T-helper 1 cell (primary cell): ENCODE measurements at places on chromosomes 7 and 10.

DNA sequence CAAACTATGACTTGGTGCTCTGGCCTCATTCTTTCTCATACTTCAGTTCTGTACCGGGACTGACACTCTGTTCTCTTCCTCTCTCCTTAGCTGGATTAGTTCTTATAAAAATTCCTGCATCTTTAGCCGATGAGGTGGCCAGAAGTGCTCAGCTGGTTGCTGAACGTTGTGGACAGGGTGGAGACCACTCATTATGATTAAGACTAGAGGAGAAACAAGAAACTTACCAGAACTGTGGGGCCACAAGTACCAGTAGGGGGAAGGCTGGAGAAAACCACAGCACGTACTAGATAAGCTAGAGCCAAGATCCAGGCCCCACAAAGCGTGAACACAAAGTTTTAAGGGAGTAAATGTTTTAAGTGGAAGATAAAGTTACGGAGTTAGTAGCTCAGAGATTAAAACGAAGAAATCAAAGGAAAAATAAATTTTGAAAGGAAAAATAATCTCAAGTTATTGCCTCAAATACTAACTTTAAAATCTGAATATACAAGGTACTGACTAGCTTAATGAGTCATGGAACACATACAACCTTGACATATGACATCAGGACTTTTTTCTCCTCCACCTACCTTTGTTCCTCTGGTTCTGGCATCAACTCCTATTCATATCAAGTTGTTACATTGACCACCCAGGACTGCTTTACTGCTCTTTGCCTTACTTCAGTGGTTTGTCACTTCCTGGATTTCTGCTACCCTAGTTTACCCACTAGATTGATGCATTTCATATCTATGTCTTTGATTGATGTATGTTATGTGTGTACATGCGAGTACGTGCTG, 469.0 kb downstream of the TFEC start:
- DNase-seq = no peak

- no peak for DNase-seq
These were observed 51.1 kb upstream of the MEOX2 start for GRCh38 chr7:15737601-15738000.

DNA sequence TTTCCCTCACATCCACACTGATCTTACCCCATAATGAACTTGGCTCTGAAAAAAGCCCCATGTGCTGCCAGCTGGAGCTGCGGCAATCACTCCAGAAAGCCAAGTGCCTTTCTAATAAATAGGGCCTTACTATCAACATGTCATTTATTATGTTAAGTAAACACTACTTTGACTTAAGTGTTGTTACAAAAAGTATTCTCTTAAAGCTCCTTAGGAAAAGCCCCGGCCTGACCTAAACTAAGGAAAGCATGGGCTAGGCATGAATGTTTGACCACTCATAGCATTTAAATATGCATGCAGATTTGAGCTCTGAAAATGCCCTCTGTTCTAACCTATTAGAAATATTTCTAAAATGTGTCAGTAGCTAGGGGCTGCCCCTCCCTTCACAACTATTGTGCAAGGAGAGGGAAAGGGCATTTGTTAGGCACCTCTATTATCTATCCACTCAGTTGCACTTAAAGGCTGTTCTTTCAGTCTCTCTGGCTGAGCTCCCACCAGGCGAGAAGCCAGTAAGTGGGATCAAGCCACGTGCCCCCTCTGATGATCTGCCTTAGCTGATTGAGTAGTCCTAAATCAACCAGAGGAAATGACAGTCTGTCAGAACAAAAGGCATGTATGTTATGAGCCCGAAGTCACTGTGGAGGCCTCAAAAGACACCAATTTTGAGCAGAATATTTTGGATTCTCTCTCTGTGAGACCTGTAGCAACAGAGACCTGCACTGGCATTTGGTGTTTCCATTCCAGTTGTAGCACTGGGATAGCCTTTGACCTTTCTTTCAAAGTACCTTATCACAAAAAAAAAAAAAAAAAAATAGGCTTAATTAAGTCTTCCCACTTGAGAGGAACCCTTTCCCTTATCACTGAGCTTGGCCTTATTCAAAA, 77.1 kb downstream of the ITGB8 start:
- no peak for DNase-seq

DNA sequence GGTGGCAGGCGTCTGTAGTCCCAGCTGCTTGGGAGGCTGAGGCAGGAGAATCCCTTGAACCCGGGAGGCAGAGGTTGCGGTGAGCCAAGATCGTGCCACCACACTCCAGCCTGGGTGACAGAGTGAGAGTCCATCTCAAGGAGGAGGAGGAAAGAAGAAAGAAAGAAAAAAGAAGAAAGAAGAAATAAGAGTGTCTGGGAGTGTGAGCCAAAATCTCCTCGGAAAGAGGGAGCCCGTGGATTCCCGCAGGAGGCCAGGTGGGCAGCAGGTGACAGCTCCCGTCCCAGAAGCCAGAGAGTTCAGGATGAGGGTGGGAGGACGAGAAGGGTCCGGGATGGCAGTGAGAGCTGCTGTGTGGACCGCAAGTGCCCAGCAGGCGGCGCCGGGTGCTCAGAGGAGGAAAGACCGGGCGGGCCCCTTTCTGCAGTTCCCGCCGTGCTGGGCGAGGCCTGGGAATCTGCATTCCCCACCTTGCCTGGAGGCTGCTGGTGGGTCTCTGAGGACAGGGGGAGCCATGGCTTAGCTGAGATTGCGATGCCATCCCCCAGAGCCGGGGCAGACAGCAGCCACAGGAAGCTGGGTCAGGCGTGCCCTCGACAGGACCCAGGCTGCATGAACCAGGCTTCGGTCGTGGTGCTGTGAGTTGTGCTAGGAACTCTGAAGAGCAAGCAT, 17.1 kb upstream of the AMZ1 start:
- peak; percentile 50 for DNase-seq

GRCh38 chr10:5961405-5962100, 15.8 kb downstream of the IL15RA start:
- no peak for DNase-seq

- DNase-seq = no peak
These were observed 80.6 kb downstream of the ARHGAP21 start for GRCh38 chr10:24642921-24643678.

GRCh38 chr7:109003742-109004141, 434.1 kb downstream of the DNAJB9 start:
- DNase-seq = no peak

GRCh38 chr7:84144935-84145334, 49.7 kb downstream of the SEMA3A start:
- DNase-seq = no peak

GRCh38 chr10:130986846-130987245, 324.7 kb downstream of the TCERG1L start:
- DNase-seq = no peak

DNA sequence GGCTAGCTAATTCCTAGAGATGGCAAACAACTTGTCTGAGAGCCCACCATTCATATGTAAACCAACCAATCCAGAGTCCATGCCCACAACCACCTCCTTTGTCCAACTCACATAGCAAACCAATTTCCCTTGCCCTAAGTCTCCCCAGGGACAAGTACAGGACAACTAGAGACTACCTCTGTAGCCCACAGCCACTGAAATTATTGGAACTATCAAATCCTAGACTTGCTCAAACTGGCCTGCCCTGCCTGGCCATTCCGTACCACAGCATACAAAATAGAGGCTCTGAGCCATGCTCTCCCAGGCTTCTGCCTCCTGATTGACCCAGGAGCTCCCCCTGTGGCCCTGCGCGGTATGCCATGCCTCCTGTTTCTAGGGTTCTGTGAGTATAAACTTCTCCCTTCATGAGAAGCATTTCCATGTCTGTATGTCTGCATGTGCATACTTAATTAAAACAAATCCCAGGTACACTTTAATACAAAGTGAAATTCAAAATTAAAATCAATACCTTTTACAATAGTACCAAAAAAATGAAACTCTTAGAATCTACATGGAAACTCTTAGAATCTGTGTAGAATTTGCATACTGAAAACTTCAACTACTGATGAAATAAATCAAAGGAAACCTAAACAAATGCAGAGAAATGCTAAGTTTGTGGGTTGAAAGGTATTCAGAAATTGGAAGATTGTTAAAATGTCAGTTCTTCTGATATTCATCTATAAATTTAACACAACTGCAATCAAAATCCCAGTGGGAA, 4.0 kb upstream of the HECW1 start:
- no peak for DNase-seq

GRCh38 chr7:35747611-35748010, 52.7 kb upstream of the HERPUD2 start:
- DNase-seq = no peak

DNA sequence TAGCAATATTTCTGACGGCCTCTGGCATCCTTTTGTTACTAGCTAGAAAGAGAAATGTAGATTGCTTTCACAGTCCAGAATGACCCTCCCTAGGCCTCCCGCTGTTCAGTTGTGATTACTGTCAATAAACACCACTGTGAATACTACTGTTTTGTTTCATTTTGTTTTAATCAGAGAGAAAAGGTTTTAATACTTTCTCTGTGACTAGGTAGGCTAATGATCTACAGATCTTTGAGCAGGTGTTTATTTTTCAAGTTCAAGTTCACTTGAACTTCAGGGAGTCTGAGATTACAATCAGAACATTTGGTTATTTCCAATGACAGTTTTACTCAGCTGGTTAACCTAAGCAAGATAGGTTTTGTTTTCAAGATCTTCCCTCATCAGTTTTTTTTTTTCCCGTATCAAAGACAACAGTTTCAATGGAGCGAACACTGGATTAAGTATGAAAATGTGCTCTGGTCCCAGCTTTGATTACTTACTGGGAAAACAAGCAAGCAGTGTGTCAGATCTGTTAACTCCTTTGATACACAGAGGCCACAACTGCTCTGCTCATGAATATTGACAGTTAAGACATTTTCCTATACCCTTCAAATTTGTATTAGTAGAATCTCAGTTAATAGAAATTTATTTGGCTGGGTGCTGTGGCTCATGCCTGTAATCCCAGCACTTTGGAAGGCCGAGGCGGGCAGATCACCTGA, 34.8 kb downstream of the VKORC1L1 start:
- DNase-seq = no peak

DNA sequence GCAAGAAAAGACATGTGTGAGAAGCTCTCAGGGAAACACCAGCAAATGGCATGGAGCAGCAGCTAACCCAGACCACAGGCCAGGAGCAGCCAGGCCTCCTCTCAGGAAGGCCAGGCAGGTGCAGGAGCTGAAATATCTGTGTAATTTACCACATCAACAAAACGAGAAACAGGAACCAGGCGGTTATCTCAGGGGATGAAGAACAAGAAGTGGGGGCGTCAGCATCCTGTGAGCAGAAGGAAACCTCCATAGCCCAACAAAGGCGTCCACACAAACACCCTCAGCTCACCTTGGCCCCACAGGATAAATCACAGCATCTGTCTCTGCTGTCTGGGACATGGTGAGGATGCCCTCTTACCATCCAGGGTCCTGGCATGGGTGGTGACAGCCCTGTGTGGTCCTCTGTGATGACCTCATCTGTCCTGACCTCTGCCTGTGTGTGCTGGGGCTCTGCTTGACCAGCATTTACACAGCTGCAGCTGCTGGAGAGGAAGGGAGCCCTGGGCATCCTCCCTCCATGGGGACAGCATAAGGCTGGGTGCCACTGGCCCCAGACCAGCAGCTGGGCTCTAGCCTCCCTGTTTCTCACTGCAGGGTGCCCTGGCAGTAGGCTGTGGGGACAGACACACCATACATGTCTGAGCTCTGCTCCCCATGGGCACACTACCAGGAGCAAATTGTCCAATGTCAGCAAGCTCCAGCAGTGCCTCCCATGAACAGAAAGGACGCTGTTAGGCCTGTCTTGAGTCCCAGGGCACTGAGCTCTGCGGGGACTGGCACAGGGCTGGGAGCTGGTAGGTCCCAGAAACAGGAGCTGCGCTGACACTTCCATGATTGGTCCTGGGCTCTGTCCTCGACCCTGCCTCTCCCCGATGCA, 34.6 kb downstream of the ANXA8 start:
- no peak for DNase-seq

DNA sequence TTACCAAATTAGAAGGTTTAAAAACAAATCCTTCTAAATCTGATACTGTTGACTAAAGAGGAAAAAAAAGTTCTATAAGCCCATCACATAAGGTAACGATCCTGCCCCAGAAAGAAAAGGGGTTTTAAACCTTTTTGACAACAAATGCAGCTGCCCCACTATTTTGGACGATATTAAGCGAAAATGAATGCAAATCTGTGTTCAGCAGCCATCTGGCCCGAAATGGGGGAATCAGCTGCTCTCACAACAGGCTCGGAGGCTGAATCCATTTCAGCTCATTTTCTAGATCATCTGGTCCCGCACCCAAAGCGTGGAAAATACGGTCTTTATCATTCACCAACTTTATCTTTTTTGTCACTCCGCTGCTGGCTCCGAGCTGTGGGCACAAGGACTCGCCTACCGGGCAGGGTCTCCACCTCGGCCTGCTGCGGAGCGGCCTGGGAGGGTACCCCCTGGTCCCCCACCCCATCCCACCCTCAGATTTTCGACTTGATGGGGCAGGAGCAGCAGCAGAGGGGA, 2.4 kb upstream of the EBF3 start:
- no peak for DNase-seq

DNA sequence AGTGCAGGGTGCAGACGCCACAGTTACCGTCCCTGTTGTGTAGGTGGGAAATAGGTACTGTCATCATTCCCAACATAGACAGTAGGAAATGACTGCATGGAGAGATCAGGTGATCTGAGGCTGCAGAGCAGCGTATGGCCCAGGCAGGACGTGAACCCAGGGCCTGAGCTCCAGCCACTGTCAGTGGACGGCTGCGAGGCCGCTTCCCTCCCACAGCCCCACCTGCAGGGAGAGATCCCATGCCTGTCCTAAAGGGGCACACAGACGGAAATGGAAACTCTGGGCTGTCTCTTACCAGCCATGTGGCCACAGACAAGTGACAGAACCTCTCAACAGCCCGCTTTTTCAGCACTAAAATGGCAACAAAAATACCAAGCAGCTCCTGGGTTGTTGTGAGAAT, 44.5 kb upstream of the MNX1 start:
- no peak for DNase-seq

- DNase-seq = no peak
These were observed 58.8 kb upstream of the GAD2 start for GRCh38 chr10:26157734-26158133.

- no peak for DNase-seq
These were observed 8.8 kb upstream of the DUSP5 start for GRCh38 chr10:110488940-110489339.

- no peak for DNase-seq
These were observed 166.5 kb downstream of the EGFR start for GRCh38 chr7:55185321-55185802.
